Right forelimb (tissue), 1 donor: ENCODE measurements at places on chromosomes 12 and 14.
A peak's percentile ranks its signal among the peaks of the same experiment; 100 is the strongest.

GRCh38 chr14:68499451-68499850 lies 293.4 kb downstream of the ZFP36L1 start:
- DNase-seq, result no peak

DNA sequence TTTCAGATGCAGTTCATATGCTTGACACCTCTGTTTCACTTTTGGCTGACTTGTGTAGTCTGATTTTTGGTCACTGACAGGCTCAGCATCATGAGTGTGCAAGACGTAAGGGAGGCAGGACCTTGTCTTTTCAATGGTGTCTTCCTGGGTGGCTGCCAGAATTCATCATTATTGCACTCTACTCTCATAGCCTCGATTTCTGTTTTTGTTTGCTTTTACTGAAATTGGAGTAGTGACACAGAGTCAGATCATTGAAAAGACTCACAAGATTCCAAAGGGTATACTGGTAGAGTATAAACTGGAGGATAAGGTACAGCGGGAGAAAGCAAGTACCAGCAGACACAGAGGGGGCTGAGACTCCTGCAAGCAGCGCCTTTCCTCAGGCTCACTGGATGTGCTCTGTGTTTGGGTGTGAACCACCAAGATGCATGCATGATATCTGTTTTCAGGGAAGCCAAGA lies 126.3 kb upstream of the FGD4 start:
- DNase-seq, result no peak

DNA sequence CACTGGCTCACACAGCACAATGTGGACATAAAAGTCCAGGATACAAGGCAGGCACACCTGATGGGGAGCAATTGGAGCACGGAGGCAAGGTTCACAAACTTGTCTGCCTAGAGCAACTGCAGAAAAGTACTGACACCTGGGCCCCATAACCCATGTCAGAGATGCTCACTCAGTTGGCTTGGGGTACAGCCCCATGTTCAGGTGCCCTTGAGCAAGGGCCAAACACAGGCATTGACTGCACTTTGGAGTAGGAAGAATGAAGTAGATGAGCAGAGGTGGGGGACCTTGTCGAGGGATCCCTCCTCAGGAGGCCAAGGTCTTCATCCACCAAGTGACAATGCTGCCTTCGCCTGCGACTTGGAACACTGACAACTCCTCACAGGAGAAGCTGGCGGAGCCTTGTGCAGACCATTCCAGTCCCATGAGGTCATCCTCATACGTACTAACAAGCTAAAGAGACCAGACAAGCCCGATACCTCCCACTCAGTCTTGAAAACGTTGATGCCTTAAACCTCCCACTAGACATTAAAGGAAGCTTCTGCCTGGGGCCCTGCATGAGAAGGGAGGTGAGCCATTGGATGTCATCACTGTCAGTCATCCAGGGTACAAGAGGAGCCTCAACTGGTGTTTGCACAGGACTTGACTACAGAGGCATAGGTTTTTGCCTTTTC lies 42.5 kb upstream of the C14orf180 start:
- DNase-seq, result no peak

DNA sequence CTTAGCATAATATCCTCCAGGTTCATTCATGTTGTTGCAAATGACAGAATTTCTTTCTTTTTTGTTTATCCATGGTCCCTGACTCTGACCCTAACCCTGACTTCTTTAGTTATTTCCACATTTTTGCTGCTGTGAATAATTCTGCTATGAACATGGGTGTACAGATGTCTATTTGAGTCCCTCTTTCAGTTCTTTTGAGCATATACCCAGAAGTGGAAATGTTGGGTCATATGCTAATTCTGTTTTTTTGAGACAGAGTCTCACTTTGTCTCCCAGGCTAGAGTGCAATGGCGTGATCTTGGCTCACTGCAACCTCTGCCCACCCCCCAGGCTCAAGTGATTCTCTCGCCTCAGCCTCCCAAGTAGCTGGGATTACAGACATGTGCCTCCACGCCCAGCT lies 33.1 kb downstream of the KNTC1 start:
- no peak for DNase-seq

DNA sequence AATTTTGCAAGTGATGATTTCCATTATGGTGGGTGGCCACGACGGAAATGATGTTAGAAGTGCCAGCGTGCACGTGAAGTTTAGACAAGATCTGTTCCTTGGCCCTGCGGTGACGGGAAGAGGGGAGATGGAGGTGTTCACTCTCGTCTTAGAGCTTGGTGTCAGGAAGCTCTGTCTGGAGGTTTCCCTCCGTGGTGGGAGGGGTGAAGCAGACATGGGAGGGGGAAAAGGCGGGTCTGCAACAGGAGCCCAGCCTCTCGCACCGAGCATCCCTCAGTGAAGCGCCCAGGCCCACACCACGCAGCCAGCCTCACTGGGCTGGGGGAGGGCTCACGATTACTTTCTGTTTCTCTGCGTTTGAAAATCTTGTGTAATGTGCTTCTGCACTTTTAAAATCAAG lies 26.3 kb downstream of the EML1 start:
- DNase-seq, result no peak

DNA sequence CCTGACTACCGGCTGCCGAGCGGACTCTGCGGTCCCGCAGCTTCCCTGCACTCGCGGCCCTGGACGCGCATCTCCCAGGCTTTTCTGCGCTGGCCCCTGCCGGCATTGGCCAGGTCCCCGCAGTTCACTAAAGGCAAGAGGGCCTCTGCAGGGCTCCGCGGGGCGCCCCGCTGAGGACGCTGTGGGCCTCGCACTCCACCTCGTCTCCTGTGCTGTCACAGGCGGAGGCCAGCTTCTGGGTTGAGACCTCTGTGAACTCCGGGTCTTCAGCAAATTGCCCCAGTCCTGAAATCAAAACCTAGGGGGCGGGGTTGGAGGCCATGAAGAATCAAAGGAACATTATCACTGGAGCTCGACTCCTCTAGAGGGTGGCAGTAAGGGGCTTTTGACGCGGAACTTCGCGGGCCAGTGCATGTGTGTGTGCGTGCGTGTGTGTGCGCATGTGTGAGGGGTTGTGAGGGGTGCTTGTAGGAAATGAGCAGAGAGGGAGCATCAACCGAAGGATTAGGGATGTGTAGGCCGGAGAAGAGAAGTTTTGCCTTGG lies 68.5 kb upstream of the CAPRIN2 start:
- peak; percentile 70 for DNase-seq

DNA sequence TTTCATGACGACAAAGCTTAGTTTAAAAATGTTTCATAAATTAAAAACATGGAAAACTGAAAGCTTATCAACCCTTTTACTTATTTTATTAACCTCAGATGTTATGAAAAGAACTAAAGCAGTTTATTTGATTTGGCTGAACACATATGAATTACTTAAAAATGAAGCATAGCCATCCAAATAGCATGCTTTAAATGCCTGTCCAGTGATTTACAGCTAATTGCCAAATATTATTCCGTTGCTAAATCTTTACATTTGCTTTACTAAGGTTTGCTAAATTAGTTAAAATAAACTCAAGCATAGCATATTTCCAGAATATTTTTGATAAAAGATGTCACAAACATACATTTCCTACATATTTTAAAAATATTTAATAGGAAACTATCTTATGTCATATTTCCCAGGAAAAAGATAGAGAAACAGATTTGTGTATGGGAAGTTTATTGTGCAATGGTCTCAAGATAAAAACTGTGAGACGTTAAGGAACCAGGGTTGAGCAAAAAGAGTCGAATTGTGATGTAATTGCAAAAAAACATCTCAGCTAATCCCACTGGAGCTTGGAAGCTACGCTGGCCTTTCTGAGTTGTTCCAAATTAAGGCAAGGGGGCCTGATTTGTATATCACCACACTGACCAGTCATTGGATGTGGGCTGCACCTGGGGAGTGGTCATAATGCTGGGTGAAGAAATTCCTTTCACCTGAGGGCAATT lies 25.8 kb downstream of the GPR135 start:
- DNase-seq, result no peak

GRCh38 chr14:73252491-73253322 lies 15.4 kb downstream of the PAPLN start:
- DNase-seq, result no peak

DNA sequence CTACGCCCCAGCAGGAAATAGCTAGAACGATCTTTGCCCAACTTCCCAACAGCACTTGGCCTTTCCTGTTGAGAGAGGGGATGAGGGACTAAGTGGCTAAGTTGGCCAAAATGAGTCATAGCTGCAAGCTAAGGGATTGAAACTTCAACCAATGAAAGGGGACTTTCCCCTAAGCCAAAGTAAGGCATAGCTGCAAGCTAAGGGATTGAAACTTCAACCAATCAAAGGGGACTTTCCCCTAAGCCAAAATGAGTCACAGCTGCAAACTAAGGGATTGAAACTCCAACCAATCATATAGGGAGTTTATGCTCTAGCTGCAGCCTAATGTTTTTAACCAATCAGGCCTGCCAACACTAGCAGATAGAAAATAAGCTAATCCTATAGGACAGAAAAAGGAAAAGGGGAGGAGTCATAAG lies 100.5 kb upstream of the SSTR1 start:
- no peak for DNase-seq

DNA sequence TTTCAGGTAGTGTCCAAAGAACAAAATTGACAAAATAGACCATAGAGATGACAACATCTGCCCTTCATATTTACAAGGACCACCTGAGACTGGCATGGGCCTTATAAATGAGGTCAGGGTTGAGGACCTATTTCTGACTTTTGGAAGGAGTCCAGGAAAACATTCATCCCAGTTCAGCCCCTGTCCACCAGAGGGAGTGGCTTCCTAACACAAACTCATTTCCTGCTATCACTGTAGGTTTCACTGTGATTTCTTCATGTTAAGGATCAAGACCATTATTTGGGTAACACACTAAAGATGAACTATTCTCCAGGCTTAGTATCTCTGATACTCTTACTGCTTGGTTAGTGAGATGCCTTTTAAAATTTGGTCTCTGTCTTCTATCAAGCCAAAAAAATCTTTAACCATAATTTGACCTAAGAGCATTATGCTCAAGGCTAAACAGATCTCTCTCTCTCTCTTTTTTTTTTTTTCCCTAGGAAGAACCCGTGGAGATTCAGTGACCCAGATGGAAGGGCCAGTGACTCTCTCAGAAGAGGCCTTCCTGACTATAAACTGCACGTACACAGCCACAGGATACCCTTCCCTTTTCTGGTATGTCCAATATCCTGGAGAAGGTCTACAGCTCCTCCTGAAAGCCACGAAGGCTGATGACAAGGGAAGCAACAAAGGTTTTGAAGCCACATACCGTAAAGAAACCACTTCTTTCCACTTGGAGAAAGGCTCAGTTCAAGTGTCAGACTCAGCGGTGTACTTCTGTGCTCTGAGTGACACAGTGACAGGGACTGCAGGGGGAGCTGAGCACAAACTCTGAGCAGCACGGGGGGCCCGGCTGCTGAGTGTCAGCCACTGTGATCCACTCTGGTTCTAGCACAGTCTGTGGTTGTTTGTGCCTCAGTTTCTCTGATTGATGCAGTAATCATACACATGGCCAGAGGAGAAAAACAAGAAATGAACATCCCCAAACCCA lies 267.6 kb upstream of the OR4E1 start:
- DNase-seq, result no peak

DNA sequence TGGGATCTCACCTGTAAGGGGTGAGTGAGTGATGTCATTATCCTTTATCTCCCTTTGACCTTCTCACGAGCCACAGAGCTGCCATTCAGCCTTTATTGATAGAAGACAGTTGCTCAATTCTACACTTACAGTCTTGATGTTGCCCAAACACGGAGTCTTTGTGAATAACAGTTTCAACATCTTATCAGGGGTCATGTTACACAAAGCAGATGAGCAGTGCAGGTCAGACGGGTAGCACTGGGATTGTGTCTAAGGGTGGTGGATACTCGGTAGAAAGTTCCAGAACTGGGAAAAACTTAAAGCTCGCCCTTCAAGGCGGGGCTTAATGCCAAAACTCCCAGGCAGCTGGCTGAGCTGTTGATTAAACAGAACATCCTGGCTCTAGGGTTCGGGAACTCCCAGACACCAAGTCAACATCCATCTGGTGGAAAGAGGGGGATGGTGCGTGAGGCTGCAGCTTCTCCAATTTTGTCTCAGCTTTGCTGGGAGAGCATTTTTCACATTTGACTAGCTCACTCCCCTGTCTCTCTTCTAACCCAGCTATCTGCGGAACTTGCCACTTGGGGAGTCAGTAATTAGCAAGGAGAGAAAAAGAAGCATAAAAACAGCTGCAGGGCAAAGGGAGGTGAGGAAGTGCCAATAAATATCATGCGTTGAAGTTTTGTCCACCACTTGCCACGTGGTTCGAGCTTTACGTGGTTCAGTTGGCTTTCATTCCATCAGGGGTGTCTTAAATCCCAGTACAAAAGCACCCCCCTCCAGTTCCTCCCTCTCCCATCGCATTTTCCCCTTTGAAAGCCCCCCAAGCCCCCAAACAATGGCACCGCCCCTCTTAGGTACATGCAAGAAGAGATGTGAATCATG lies 31.0 kb downstream of the FOXN4 start:
- no peak for DNase-seq

GRCh38 chr14:69750495-69750894 lies 16.4 kb upstream of the SRSF5 start:
- no peak for DNase-seq

DNA sequence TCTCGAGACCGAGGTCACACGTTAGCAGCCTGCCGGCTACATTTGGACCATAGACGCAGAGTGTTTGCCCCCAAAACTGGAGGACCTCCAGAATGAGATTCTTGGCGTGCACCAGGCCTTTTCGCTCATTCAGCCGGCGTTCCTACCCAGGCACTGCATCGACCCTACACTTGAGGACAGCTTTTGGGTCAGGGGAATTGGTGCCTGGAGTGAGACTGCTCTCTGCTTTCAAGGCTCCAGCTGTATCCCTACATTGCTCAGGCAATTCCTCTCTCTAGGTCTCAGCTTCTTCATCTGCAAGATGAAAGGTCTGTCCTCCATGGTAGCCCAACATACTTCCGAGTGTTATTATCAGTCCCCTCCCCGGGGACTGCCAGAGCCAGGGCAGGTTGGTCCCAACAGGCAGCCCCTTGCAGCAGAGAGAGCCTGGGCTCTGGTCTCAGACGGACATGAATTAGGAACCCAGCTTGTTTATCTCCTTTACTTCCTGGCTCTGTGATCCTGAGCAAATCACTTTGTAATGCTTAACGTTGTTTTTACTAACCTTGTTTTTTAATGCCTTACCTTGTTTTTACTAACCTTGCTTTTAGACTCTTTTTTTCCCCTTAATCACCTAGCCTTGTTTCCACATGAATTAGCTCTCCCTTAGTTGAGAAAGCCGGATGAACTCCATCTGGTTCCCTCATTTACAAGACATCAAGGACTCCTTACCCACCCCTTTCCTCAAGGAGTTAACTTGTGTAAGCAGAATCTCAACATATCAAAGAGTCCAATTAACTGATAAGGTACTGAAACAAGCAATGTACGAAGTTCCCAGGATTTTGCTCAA lies 892 bp downstream of the TCHP start:
- no peak for DNase-seq

- DNase-seq, result no peak
Observed at GRCh38 chr14:33534104-33534503, 416.8 kb downstream of the EGLN3 start.

DNA sequence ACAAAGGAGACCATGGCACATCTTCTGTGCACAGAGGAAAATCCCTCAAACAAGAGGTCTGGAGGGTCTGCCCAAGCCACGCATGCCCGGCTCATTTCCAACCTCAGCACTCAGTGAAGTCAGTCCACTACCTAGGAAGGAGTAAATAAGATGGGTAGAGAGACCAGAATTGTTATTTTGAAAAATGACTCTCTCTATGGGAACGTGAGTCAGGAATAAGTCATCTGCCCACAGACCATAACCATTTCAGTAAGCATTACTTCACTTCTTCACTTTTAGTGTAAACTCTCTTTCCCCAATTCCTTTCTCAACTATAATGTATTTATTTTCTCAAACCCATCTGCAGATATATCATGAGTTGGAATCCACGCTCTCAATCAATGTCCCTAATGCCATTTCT lies 1039.9 kb upstream of the USP15 start:
- no peak for DNase-seq
